ENCODE measurements at places on chromosomes 1 and 21.
A peak's percentile ranks its signal among the peaks of the same experiment; 100 is the strongest.

- no peak for ATAC-seq
Observed at GRCh38 chr1:168081373-168082007, 55.2 kb downstream of the GPR161 start.

GRCh38 chr1:101308935-101309333 is 72.1 kb downstream of the S1PR1 start:
- ATAC-seq = no peak

- no peak for ATAC-seq
Observed at GRCh38 chr1:221621683-221622082, 120.2 kb downstream of the DUSP10 start.

GRCh38 chr1:111629190-111629954 is 9.8 kb downstream of the RAP1A start:
- peak; percentile 60 for ATAC-seq

DNA sequence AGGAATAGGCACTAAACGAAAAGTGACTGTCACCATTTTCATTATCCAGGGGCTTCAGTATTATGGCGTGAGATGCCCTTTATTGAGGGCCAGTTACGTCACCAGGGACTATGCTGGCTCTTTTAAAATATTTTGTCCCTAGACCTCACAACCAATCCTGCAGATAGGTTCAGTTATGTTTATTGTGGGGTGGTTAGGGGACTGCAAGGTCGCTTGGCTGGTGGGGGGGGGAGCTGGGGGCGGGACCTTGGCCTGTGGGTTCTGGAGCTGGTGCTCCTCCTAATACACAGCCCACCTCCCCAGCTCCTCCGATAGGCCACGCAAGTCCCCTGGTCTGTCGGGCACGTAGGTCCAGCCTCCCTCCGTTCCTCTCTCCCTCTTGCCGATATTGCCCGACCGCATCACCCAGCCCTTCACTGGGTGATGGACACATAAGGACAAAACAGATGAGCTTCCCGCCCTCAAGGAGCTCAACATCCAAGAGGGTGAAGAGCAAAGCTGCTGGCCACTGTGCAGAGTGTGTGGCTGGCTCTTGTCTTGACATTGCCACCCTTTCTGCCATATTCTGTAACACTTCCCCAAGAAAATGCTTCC is 271.8 kb downstream of the MATN1 start:
- no peak for ATAC-seq

Measured in activated CD4-positive, CD25-positive, alpha-beta regulatory T cell treated with anti-CD3 and anti-CD28 coated beads, Interleukin-2, amount 50 U/mL, for 24 hours (primary cell).